ENCODE measurements at places on chromosomes 13 and 19.

- no peak for DNase-seq
These were observed 24.6 kb downstream of the CCNE1 start for GRCh38 chr19:29836409-29836825.

GRCh38 chr13:37446503-37446902, 152.1 kb downstream of the POSTN start:
- DNase-seq = peak; percentile 52

DNA sequence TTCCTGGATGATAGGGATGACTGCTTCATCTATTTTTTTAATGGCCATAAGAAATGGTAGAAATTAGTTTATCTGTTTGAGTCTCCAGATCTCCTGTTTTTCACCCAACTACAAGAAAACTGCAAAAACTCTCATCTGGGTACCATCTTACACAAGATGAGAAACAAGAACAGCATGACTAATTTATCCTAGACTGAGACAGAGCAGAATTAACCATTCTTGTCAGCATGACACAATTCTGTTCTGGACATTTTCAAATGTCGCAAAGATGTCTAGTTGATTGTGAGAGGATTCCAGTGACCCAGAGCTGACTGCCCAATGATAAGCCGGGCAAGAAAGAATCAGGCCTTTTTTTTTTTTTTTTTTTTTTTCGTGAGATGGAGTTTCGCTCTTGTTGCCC, 12.8 kb downstream of the ZNF43 start:
- no peak for DNase-seq

DNA sequence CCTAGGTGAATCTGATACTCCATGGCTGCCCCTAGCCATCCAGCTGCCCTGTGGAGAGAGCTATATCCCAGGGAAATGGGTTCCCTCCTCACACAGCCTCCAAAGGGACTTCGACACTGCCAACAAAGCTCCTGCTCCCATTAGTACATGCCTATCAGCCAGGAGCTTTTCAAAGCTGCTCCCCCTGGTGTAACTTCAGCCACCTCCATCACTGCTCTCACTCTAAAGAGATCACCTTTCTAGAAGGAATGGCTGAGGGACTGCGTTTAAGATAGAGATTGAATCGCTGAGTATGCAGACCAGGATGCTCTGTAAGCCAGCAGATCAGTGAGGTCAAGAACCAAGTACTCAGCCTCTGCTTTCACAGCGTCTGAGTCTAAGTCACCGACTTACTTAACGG, 213.7 kb downstream of the NALCN start:
- DNase-seq = no peak

GRCh38 chr19:41223431-41224234, 4.6 kb downstream of the AXL start:
- peak; percentile 100 for DNase-seq

- DNase-seq = no peak
These were observed 169.0 kb upstream of the ARGLU1 start for GRCh38 chr13:106736941-106737340.

GRCh38 chr19:40524133-40524549, 52.5 kb upstream of the SHKBP1 start:
- DNase-seq = no peak

GRCh38 chr19:28971049-28971448, 241.9 kb downstream of the UQCRFS1 start:
- DNase-seq = no peak

- DNase-seq = no peak
These were observed 2.0 kb downstream of the GGN start for GRCh38 chr19:38385804-38386257.

DNA sequence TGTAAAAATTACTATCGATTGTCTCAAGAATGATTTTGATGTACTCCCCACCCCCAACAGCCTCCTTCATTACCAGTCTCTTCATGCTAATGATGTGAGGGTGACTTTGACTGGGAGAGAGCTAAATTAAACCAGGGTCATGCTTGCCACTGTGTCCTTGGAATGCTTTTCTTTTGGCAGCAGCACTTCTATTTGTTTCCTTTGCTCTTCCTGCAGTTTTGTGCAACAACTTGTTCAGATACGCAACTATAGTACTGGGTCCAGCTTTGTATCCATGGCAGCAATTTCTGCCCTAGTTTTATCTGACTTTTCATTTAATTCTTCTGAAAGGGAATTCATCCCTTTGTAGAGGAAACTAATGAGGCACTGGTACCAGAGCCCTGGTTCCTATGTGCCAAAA, 2792.1 kb downstream of the PCDH9 start:
- DNase-seq = no peak

- peak; percentile 22 for DNase-seq
These were observed 22.7 kb downstream of the HPN start for GRCh38 chr19:35063940-35064818.

- DNase-seq = no peak
These were observed 4.0 kb upstream of the IGFL1 start for GRCh38 chr19:46225558-46226004.

DNA sequence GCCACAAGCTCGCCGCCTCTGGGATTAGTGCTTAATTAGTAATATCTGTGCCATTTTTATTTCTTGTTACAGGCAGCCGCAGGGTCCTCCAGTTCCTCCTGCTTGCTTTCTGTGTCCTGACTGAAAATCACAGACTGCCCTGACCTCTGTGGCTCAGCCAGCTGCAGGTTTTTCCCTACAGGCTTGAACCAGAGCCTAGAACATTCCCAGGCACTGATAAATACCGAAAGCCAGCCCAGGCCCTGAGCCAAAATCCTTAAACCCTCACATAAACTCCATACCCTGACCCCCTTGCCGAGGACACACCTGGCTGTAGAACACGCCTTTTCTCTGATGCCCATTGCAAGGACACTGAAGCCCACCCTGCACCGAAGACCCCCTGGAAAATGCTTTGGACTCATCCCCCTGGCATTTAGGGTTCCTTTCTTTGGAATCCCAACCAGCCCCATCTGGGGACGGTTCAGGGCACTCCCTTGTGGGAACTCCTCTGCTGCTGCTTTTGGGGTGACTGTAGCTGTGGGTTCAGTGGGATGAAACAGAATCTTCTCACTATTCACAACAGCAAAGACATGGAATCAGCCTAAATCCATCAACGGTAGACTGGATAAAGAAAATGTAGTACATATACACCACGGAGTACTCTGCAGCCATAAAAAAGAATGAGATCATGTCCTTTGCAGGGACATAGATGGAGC, 15.5 kb downstream of the DPP9 start:
- DNase-seq = no peak

DNA sequence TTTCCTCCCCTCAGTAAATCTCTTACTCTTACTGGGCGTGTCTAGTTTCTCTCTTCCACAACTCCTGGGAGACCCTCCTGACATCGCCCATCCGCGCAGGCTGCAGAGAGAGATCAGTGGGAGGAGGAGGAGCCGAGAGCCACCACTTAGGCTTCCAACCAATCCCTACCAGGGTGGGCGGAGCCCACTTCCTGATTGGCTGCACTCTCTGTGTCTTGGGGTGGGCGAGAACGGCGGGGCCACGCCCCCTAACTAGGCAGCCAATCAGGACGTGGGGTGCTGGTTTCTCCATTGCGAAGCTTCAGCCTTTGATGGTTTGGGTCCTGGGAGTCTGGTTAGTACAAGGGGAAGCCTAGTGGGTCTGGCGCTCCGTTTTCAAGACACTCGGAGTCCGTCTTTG, at the start of gene PMIS2:
Gene PMIS2, plus strand, starts transcription at position 326 of the 400 bp plus-strand sequence. CDS start 87 bp downstream, outside the sequence.
- DNase-seq = no peak

- no peak for DNase-seq
These were observed 2.3 kb upstream of the STRN4 start for GRCh38 chr19:46748325-46749109.

DNA sequence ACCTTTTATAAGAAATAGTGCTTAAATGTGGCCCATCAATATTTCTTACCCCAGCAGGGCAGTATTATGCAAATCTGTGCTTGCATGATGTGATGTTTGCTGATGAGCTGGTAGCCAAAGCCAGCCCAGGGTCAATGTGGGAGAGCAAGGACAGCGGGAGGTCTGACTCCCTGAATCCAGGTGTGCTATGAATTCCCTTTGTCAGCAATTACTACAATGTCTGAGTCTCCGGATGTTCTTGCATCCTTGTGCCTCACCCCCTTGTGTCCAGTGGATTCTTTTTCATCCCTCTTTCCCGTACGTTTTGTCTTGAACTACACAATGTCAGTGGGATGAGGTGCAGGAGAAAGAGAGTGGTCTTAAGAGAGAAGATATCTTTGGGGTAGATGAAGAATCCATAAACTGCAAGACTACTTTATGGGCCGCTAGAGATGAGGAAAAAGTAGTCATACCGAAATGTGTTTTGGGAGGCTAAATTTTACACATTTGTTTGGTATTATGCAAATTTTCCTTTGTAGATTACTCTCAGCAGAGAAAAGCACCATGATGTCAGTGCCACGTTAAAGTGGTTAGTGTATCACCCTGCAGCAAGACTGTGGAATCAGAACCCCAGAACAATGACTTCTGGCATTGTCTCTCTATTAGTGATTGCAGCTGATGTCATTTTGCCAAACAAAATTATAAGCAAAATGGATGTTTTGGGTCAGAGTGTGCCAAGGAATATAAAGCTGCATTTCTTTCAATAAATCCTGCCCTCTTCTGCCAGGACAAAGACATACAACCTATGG, 53.5 kb upstream of the TSHZ3 start:
- no peak for DNase-seq

DNA sequence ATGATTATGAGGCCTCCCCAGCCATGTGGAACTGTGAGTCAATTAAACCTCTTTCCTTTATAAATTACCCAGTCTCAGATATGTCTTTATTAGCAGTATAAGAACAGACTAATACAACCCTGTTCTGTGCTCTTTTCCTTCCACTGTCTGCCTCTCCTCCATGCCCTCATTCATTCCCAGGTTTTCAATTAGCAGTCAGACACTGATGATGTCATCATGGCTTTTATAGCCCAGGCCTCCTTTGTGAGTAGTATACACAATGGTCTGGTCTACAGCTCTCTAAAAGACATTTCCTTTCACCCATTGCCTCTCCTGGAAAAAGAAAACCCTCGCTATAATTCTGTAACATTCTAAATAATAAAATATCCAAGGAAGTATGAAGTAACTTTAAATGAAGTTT, 25.5 kb downstream of the FGF14 start:
- DNase-seq = no peak

DNA sequence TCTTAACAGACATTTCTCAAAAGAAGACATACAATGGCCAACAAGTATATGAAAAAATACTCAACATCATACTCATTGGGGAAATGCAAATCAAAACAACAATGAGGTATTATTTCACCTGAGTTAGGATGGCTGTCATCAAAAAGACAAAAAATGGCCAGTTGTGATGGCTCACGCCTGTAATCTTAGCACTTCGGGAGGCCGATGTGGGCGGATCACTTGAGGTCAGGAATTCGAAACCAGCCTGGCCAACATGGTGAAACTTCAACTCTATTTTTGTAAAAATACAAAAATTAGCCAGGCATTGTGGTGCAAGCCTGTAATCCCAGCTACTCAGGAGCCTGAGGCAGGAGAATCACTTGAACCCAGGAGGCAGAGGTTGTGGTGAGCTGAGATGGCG, 22.0 kb downstream of the CEACAM16 start:
- no peak for DNase-seq

GRCh38 chr19:44757735-44758505, 9.4 kb downstream of the BCL3 start:
- DNase-seq = no peak

DNA sequence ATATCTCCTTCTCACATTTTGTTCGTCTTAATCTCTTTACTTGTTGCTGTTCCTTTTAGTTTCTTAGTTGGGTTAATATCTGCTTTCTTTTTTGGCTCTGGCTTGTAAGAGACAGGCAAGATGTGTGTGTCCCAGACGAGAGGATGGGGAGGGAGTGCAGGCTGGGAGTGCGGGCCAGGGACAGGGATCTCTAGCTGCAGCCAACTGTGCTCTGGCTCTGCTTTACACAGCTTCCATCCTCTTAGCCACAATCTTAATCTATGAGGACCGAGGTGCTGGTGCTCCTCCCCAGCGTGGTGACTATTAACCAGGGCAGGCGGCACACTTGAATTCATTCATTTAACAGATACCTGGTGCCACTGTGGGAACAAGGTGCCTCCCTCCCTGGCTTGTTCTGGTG, 70.9 kb upstream of the WASF3 start:
- DNase-seq = no peak

DNA sequence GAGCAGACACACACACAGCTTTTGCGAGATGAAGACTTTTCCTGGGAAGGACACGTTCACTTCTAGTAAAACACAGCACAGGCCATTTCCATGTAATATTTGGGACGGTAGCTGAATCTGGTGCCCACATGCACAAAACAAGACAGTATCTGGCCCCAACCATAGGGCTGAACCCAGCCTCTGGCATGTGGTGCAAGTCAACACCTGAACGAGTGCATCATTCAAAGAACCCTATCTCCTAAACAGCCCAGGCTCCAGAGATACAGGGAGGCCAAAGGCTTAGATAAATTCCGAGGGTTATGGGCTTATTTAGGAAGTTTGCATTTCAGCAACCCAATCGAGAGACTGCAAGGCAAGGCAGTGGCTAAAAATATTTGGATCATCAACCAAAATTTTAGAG, 2.7 kb upstream of the TFDP1 start:
- no peak for DNase-seq

DNA sequence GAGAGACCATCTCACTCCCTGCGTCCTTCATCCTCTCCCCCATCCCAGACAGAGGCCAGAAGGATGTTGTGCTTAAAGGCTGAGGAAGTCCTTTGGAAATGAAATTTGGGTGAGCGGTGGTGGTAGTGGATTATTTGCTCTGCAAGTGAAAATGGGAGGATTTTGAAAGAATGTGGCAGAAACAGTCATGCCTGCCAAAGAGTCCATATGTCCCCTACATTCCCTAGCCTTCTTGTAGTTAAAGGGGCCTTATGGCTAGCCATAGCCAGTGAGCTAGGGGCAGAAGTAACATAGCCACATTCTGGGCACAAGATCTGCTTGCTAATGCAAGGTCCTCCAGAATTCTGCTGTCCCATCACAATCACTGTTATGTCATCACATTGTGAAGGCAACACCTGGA, 360.2 kb upstream of the TSHZ3 start:
- no peak for DNase-seq

- DNase-seq = no peak
These were observed 15.2 kb downstream of the IZUMO4 start for GRCh38 chr19:2111886-2112285.

- no peak for DNase-seq
These were observed 28.4 kb downstream of the KDM4B start for GRCh38 chr19:4997297-4997696.

GRCh38 chr19:40465025-40465556, 454 bp downstream of the BLVRB start:
- no peak for DNase-seq

DNA sequence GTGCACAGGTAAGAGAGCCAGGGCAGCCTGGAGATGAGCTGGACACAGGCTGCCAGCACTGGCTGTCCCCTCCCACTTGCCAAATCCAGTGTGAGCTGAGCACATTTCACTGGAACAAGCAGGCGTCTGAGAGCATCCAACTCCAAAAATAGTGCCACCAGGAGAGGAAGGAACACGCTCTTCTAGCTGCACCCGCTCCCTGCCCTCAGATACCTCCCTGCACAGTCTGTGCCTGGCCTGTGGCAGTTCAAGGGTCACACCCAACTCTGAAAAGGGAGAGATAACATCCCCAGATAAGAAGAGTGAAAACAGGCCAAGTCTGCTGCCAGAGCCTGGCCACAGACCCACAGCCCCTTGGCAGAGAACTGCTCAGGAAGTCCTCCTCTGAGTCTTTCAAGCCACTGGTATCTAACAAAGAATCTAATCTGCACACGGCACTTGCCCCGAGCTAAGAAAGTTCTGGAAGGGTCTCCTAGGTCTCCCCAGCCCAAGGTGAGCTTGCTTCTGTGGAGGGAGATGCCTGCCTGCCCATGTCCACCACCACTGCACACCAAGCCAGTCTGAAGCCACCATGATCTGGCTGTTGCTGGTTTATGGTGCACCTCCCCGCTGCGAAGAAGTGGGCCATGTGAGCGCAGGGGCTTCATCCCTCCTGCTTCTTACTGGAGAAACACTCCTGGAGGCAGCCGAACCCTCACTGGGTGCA, 14.7 kb downstream of the ELL start:
- no peak for DNase-seq
